ENCODE measurements at places on chromosomes 16 and 17. TPM values are rescaled to one million over a fixed set of nuclear protein-coding genes. Genes with fewer than 3 reads are reported as not detected.

PDILT gene
- not detected for total RNA-seq

ARHGDIG gene
- total RNA-seq = not detected

PMFBP1 gene
- total RNA-seq = 0.21 TPM

C16orf96 gene
- not detected for total RNA-seq

PHF23 gene
- 46.2 TPM for total RNA-seq

CCL3 gene
- total RNA-seq = 414 TPM

SHISA6 gene
- not detected for total RNA-seq

TP53TG3C gene
- not detected for total RNA-seq

TRAPPC2L gene
- 62.1 TPM for total RNA-seq

ANKS4B gene
- not detected for total RNA-seq

RNFT1 gene
- 33.9 TPM for total RNA-seq

CDH16 gene
- total RNA-seq = not detected

- no peak overlapping the region for H3K4me3 ChIP-seq
- H3K27me3 ChIP-seq = peaks cover 9% of the 10 kb centered on the region
- H3K4me1 ChIP-seq = peaks cover 11% of the 10 kb centered on the region
- H3K27ac ChIP-seq = no peak overlapping the region
- H3K36me3 ChIP-seq = no peaks in the 10 kb centered on the region
These were observed 38.3 kb upstream of the AKTIP start for GRCh38 chr16:53541326-53541725.

- peaks cover 3% of the 10 kb centered on the region for H3K36me3 ChIP-seq
- peak overlapping the region; percentile 80 for H3K4me3 ChIP-seq
- H3K27ac ChIP-seq = peak overlapping the region; percentile 98
- H3K4me1 ChIP-seq = peaks cover 42% of the 10 kb centered on the region
These were observed 3.4 kb downstream of the ZNF688 start for GRCh38 chr16:30567991-30568638.

- H3K27ac ChIP-seq = no peak overlapping the region
- H3K27me3 ChIP-seq = peaks cover 14% of the 10 kb centered on the region
- no peaks in the 10 kb centered on the region for H3K4me1 ChIP-seq
- no peak for DNase-seq
These were observed 6.0 kb upstream of the RBFOX3 start for GRCh38 chr17:79616801-79617200.

GRCh38 chr17:21171970-21172510 is 41.9 kb downstream of the TMEM11 start:
- no peak overlapping the region for H3K4me3 ChIP-seq
- H3K4me1 ChIP-seq = peaks cover 14% of the 10 kb centered on the region
- no peaks in the 10 kb centered on the region for H3K27me3 ChIP-seq
- DNase-seq = no peak
- peak overlapping the region; percentile 43 for H3K27ac ChIP-seq
- H3K36me3 ChIP-seq = peaks cover 5% of the 10 kb centered on the region

DNA sequence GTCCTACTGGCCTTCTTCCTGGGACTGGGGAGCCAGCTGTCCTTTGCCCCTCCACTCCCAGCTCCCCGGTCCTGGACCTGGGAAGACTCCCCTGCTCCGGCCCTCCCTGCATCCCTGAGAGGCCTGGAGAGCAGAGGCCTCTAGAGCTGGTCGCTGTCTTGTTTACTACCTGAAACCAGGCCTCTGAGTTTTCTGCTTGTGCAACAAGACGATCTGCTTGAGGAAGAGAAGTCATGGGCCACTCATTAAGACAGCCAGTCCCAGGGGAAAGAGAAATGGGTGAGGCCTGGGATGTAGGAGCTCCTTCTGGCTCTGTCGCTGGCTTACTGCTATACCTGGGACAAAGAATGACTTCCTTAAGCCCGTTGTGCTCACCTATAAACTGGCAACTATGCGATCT is 29.8 kb upstream of the GPRC5C start:
- no peak overlapping the region for H3K4me3 ChIP-seq
- H3K27me3 ChIP-seq = peaks cover 12% of the 10 kb centered on the region
- H3K36me3 ChIP-seq = no peaks in the 10 kb centered on the region
- no peak for DNase-seq
- peaks cover 5% of the 10 kb centered on the region for H3K4me1 ChIP-seq
- no peak overlapping the region for H3K27ac ChIP-seq

- H3K27me3 ChIP-seq = no peaks in the 10 kb centered on the region
- no peak for DNase-seq
- no peak overlapping the region for H3K27ac ChIP-seq
- no peaks in the 10 kb centered on the region for H3K36me3 ChIP-seq
- H3K4me1 ChIP-seq = no peaks in the 10 kb centered on the region
These were observed 109.6 kb downstream of the KCNJ2 start for GRCh38 chr17:70278844-70279462.

DNA sequence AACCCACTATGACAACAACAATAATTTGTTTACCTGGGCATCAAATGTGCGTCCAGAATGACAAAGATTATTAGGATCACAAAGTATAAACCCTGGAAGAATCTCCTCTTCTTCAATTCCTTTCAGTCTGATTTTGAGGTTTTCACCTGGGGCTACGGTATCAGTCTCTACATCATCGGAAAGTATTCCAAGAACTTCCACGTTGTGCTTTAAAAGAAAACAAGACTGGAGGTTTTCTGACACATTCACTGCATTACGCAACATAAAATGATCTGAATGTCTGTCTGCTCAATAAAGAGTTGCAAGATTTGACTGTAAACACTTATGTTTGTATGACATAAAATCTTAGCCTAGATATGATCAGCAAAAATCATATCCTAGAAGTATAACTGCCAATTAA is 26.0 kb upstream of the RSL1D1 start:
- peaks cover 63% of the 10 kb centered on the region for H3K36me3 ChIP-seq
- H3K27me3 ChIP-seq = no peaks in the 10 kb centered on the region
- DNase-seq = no peak
- peaks cover 2% of the 10 kb centered on the region for H3K4me1 ChIP-seq

GRCh38 chr17:51630101-51630671 is 369.8 kb downstream of the UTP18 start:
- no peaks in the 10 kb centered on the region for H3K4me1 ChIP-seq
- no peaks in the 10 kb centered on the region for H3K36me3 ChIP-seq
- no peak for DNase-seq
- no peak overlapping the region for H3K4me3 ChIP-seq
- no peak overlapping the region for H3K27ac ChIP-seq

DNA sequence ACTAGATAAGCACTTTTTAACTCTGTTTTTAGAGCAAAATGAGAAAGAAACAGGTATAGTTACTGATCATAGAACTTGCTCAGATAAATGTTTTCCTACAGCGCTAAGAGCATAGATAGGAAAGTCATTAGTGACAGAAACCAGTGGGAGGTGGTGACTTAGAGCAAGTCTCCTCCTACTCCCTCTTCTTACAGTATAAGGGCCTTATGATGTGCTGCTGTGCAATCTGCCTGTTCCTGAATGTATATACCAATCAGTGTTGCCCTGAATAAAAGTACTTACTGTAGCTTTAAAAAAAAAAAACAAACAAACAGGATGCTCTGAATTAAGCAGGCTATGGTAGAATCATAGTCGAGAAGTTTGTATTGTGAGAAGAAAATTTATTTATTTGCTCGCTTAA is 23.3 kb upstream of the RASL10B start:
- peaks cover 27% of the 10 kb centered on the region for H3K4me1 ChIP-seq
- H3K36me3 ChIP-seq = peaks cover 34% of the 10 kb centered on the region
- H3K27me3 ChIP-seq = no peaks in the 10 kb centered on the region
- no peak overlapping the region for H3K4me3 ChIP-seq

GRCh38 chr17:68782789-68783188 is 172.4 kb downstream of the ABCA8 start:
- no peak for DNase-seq
- no peak overlapping the region for H3K4me3 ChIP-seq
- H3K36me3 ChIP-seq = no peaks in the 10 kb centered on the region

- H3K4me3 ChIP-seq = no peak overlapping the region
- no peak overlapping the region for H3K27ac ChIP-seq
- H3K27me3 ChIP-seq = no peaks in the 10 kb centered on the region
- peak; percentile 3 for DNase-seq
- H3K4me1 ChIP-seq = no peaks in the 10 kb centered on the region
These were observed 770.7 kb downstream of the CDH11 start for GRCh38 chr16:64351121-64351520.

- no peak overlapping the region for H3K27ac ChIP-seq
- H3K4me3 ChIP-seq = no peak overlapping the region
- no peaks in the 10 kb centered on the region for H3K4me1 ChIP-seq
- H3K36me3 ChIP-seq = no peaks in the 10 kb centered on the region
- DNase-seq = no peak
- H3K27me3 ChIP-seq = peaks cover 8% of the 10 kb centered on the region
These were observed 2.6 kb downstream of the ABCA9 start for GRCh38 chr17:69058165-69058564.

- no peaks in the 10 kb centered on the region for H3K36me3 ChIP-seq
- H3K27ac ChIP-seq = no peak overlapping the region
- no peak overlapping the region for H3K4me3 ChIP-seq
- peaks cover 61% of the 10 kb centered on the region for H3K27me3 ChIP-seq
- H3K4me1 ChIP-seq = peaks cover 7% of the 10 kb centered on the region
These were observed 2.5 kb upstream of the HS3ST6 start for GRCh38 chr16:1920727-1921171.

GRCh38 chr17:11565591-11565990 is 32.7 kb upstream of the DNAH9 start:
- no peaks in the 10 kb centered on the region for H3K27me3 ChIP-seq
- no peak overlapping the region for H3K4me3 ChIP-seq
- no peak for DNase-seq
- H3K36me3 ChIP-seq = no peaks in the 10 kb centered on the region

DNA sequence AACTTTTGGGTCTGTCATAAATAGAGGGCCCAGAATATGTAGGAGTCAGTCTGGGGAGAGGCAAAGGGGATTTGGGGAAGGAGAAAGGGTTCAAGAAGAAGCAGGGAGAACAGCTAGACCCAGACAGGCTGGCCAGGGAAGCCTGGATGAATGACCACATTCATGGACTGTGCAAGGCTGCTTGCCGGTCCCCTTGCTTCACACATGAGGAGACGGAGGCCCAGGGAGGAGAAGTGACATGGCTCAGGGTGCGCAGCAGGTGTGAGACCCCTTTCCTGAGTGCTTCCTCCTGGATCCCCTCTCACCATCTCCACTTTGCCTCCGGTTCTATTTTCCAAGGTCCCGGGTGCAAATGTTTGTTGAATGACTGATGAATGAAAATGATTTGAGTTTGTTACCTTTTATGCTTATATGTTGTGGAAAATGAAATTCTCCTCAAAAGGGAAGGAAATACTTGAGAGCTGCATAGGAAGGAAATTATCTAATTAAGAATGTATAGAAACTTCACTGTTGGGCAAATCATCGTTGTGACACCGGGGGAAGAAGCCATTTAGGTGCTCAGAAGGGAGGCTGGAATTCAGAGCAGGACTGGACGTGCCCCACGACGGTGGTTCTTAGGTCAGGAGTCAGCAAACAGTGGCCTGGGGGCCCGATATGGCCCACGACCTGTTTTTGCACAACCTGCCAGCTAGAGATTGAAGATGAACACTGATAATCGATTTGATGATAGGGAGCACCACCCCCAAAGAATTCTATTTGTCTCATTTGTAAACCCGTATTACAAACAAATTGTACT is 559 bp downstream of the ITGAM start:
- no peaks in the 10 kb centered on the region for H3K27me3 ChIP-seq
- peak overlapping the region; percentile 83 for H3K27ac ChIP-seq
- peaks cover 43% of the 10 kb centered on the region for H3K4me1 ChIP-seq
- H3K36me3 ChIP-seq = peaks cover 16% of the 10 kb centered on the region
- H3K4me3 ChIP-seq = peak overlapping the region; percentile 80

DNA sequence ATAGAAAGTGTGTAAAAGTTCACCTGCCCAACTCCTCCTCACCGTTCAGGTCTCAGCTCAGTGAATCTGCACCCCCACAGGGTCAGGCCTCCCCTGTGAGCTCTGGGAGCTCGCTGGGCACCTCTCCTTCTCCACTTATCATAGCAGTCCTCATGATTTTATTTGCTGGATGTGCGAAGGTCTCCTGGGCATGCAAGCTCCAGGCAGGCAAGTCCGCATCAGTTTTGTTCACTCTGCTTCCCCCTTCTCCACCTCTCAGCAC is 112.8 kb downstream of the ZNF423 start:
- DNase-seq = no peak
- no peak overlapping the region for H3K27ac ChIP-seq

DNA sequence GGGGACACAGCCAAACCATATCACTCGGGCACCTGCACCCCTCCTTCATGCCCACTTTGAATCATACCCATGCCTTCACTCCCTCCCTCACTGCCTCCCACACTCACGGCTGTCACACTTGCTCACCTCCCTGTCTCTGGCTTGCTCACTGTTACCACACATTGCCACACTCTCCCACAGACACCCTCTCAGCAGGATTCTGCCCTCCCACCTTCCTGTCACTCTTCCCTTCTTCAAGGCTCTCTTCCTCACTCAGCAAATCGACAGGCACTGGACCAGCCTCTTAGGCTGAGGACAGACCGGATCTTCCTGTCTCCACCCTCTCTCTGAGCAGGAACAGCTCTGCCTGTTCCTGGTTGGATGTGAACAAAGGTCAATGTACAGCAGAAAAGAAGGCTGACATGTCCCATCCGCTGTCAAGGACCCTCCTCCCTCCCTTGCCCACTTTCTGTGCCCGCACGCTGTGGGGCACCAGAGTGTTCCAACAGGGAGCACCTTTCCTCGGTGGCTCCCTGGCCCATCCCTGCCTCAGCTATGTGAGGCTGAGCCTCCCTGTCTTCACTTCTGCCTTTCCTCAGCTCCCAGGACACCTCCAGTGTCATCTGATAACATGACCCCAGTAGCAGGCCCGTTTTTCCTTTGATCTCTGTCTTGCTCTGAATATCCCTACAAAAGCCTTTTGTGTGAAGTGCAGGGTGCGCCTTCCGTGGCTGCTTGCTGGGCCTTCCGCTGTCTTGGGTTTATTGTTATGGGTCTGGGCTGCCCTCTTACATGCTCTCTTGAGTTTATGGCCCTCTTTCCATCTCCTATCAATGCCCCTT is 47.0 kb downstream of the CCDC182 start:
- H3K36me3 ChIP-seq = peaks cover 3% of the 10 kb centered on the region
- no peak overlapping the region for H3K4me3 ChIP-seq
- H3K27ac ChIP-seq = no peak overlapping the region
- peaks cover 4% of the 10 kb centered on the region for H3K4me1 ChIP-seq

DNA sequence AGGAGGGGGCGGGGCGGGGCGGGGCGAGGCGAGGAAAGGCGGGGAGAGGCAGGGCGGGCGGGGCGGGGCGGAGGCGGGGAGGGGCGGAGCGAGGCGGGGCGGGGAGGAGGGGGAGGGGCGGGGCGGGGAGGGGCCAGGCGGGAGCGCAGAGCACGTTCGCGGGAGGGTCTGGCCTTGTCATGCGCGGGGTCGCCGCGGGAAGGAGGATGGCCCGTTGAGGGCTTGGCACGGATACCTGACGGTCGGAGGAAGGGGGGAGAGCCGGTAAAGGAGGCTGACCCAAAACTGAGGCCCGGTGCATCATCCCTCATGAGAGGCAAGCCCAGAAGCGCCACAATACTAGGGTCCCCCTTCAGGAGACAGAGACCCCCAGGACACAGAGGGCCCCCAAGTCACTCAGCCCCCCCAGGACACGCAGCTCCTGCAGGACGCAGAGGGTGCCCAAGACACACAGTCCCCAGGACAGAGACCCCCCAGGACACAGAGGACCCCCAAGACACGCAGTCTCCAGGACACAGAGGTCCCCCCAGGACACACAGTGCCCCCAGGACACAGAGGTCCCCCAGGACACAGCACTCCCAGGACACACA is 593 bp upstream of the WDR45B start:
- peak; percentile 87 for DNase-seq
- no peaks in the 10 kb centered on the region for H3K27me3 ChIP-seq
- peak overlapping the region; percentile 67 for H3K27ac ChIP-seq
